Caudate nucleus (tissue), 63 donors: ENCODE measurements at places on chromosomes 5 and 9.

DNA sequence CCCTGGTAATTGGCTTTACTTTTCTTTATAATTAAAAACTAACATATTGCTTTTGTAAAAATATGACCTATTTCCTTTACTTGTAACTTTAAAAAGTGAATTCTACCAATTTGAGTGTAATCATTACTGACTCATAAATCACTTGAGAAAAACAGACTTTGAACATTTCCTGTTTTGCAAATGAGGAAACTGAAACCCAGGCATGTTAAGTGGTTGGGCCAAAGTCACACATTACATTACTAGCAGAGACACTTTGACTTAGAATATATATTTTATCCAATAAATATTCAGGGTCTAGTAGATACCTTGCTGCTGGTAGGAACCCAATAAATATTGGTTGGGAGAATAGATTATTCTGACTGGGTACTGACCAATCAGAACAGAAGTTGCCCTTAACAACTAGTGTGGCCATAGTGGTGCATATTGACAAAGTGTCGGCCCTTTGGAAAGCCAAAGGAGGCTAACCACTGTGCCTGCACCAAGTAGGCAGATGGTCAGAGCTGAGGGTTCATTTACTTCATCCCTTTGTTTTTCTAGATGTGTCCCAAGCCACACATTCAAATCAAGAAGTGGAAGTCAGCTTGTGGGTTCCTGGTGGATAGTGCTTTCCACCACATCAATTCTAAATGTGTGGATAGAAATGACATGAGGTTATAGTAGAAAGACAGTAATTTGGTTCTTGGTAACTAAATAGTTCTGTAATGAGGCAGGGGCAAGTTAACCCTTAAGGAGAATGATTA lies 365.1 kb upstream of the RIOK2 start:
- no peak for DNase-seq

DNA sequence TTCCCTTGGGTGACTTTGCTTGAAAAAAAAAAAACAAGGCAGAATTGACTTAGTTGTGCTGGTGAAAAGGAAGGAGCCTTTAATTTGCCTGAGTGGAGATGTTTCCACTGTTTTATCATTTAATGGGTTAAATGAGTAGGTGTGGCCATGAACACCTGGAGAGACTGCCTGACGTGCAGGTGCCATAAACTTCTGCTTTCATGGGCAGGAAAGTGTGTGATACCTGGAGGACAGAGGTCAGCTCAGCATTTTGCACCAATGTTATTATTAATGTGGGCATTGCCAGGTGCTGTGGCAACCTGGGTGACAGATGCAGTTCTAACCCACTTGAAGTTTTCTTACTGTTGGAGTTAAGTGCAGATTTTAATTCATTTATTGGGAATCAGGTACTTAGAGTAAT lies 145.4 kb downstream of the CD180 start:
- no peak for DNase-seq

GRCh38 chr5:160357394-160357793 lies 13.0 kb downstream of the C1QTNF2 start:
- no peak for DNase-seq

DNA sequence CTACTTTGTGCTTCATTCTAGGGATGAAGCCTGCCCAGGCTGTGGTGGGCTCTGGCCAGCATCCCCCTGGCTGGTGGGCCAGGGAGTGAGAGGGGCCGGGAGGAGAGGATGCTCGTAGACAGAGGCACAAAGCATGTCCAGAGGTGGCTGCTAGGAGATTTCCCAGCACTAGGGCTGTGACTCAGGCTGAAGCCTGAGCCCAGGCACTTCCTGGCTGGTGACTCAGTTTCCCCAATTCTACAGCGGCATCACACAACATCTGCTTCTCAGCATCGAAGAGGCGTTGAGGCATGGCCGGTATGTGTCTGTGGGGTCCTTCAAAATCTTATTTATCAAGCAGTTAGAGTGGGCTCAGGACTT lies 55.6 kb downstream of the DUSP1 start:
- no peak for DNase-seq

- no peak for DNase-seq
Measured at GRCh38 chr9:114193090-114193489, 37.8 kb downstream of the COL27A1 start.

DNA sequence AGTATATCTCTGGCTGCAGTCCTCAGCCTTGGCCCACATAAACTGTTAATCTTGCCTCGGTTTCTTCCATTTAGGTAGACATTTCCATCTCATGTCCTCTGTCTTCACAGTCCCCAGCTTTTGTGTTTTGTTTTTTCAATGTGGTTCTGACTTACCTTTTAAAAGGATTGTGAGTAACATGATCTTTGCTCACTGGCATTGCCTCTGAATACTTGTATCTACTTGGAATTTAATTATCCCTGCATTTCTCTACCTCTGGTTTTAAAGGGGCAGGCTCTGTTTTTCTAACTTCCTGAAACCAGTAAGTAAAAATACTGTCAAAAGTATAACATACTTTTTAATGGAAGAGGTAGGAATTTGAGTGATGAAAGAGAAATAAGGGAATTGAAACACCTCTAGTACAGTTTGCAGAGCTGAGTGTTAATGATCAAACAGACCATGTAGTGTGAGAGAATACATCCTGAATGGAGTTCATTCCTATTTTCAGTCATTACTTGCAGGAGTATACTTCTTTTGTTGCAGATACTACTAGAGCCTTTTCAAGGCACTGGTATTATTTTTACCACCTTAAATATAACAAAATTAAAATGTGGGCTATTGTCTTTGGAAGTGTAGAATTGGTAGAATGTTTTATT lies 62.6 kb downstream of the MTREX start:
- no peak for DNase-seq
